CD4-positive, alpha-beta T cell treated with Interleukin-10 for 1 hour (primary cell): ENCODE measurements at places on chromosomes 16 and 17.

GRCh38 chr17:64418506-64419339 lies 28.1 kb upstream of the PECAM1 start:
- peak; percentile 75 for DNase-seq

- DNase-seq: no peak
Measured at GRCh38 chr16:65793781-65794180, 572.7 kb upstream of the CDH5 start.

DNA sequence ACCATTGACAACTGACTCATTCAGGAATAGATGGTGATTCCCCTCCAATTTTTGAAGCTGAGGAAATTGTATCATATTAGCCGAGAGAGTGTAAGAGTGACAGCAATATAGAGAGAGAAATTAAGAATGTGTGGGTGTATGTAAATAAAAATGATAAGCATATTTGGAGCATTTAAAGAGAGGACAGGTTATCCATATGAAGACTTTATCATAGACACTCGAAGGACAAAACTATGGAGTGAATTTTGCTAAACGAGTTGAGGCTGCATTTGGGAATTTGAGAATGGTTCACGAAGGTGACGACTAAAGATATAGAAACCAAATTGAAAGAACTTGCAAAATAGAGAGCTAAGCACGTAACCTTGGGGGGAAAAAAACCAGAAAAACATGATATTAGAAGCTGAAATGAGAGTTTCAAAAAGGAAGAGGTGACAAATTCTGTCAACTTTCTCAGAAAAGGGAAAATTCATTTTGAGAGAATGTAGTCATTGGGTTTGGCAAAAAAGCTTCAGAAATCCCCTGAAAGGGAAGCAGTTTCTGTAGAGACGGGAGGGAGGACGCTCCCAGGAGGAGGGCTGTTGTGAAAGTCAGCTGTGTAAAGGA lies 129.7 kb downstream of the KCNJ2 start:
- no peak for DNase-seq

- DNase-seq: peak; percentile 30
Measured at GRCh38 chr17:48194097-48194550, 86.6 kb downstream of the SNX11 start.

GRCh38 chr17:39863918-39864746 lies at the start of gene IKZF3:
TSS of gene IKZF3 (minus strand) at chr17:39864312. CDS start at chr17:39864126, 186 bp downstream.
- peak; percentile 91 for DNase-seq

GRCh38 chr16:86035906-86036305 lies 136.9 kb downstream of the IRF8 start:
- DNase-seq: no peak

GRCh38 chr17:29018788-29019474 lies 13.1 kb upstream of the SEZ6 start:
- no peak for DNase-seq

DNA sequence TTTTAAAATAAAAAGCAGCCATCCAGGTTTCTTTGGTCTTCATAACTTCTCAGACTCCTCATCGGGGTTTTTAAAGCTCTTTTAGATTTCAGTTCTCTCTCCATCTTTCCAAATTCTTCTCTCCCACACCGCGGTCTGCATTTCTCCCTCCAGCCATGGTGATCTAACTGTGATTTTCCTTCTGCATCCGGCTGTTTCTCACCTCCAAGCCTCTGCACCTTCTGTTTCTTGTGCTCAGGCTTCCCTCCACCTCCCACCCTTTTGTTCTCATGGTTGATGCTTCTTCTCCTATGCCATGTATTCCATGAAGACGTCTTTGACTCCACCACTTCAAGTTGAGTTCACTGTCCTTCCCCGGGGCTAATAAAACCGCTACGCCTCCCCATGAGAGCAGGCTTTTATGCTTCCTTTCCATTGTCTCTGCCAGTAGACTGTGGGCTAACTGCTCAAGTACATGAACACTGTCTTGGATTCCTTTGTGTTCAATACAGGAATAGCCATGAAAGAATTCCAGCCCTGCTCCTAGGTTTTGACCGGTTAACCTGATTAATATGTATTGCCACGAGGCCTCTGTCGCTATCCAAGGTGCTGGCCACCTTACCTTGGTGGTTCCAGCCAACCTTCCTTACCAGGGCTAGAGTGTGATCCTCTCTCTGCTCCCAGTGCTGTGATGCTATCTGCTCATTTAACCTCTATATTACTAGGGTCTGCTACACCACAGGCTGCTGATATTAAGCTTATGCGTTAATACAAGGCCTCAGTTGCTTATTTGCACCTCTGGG lies 625.1 kb downstream of the HS3ST4 start:
- DNase-seq: no peak

- DNase-seq: no peak
Measured at GRCh38 chr17:43545383-43545632, 832 bp downstream of the ETV4 start.

GRCh38 chr17:21007646-21008045 lies 35.2 kb downstream of the USP22 start:
- DNase-seq: no peak
